ENCODE measurements at places on chromosomes 16 and 17.

- no peak for DNase-seq
Observed at GRCh38 chr17:72743037-72743467, 349.4 kb downstream of the SLC39A11 start.

DNA sequence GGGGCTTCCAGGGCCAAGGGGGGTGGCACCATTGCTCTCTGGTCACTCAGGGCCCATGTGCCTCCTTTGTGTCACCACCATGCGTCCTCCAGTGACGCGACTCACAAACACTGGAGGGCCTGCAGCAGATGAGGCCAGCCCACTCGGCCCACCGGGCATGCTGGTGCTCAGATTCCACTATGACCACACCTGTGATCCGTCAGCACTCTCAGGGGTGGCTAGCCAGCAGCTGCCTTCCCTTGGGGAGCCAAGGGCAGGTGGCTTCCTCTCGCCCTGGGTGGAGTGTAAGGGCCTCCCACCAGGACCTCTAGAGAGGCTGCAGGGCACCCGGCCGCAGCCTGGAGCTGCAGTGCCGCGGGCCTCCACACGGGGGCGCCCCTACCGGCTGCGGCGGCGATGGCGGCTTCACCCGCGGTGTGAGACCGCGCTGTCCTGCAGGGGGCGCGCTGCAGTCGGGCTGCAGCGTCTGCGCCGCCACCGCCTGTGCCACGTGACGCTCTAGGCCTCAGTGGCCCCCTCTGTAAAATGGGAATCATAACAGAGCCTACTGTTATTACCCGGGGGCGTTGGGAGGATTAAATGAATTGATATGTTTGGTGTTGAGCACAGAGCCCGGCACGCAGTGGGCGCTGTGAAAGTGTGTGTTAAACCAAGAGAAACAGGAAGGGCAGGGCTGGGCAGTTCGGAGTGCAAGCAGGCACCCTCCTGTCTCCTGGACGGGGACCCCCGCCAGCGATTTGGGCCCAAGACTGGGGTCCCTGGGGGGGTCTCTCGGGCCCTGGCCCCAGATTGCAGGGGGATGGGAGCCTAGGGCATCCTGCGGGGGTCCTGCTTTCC lies 192.4 kb upstream of the GSE1 start:
- DNase-seq = no peak

- DNase-seq = no peak
Observed at GRCh38 chr17:30347488-30347887, 13.6 kb upstream of the TMIGD1 start.

DNA sequence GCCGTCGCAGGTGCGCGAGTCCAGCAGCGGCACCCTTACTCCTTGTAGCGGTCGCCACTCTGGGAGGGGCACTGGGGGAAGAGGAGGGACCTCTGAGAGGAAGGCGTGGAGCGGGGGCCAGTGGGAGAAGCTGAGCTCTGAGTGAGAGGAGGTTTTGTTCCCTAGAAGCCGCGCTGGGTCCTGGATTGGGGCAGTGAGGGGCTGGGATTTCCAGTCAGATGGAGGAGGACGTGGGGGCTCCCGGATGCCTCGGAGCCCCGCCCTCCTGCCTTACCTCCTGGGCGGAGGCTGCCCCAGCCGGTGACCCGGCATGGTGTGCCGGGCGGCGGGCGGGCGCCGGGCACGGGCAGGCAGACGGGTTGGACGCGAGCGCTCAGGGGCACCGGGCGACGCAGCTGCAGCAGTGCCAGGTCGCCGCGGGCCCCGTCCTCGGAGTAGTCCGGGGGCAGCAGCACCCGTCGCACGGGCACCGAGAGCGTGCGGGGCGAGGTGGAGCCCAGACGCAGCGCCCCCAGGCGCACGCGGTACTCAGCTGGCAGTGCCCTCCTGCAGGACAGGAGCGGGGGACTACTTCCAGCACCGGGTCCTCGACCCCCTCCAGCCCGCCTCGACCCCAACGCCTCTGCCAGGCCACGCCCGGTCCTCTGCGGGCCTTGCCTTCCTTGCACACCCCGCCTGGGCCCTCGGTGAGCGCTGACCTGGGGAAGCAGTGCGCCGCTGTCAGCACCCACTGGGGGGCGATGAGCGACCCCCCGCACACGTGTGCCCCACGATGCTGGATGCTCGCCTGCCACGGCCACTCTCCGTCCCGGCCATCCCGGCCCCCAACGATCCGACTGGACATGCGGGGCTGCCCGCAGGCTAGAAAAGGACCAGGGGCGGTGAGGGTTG lies 2.0 kb downstream of the PRSS33 start:
- no peak for DNase-seq

GRCh38 chr17:77210946-77211541 lies 70.3 kb downstream of the SEC14L1 start:
- no peak for DNase-seq

- no peak for DNase-seq
Observed at GRCh38 chr17:83034525-83034924, 44.9 kb upstream of the METRNL start.
